SK-N-MC (cell line): ENCODE measurements at places on chromosomes 16 and 17.

DNA sequence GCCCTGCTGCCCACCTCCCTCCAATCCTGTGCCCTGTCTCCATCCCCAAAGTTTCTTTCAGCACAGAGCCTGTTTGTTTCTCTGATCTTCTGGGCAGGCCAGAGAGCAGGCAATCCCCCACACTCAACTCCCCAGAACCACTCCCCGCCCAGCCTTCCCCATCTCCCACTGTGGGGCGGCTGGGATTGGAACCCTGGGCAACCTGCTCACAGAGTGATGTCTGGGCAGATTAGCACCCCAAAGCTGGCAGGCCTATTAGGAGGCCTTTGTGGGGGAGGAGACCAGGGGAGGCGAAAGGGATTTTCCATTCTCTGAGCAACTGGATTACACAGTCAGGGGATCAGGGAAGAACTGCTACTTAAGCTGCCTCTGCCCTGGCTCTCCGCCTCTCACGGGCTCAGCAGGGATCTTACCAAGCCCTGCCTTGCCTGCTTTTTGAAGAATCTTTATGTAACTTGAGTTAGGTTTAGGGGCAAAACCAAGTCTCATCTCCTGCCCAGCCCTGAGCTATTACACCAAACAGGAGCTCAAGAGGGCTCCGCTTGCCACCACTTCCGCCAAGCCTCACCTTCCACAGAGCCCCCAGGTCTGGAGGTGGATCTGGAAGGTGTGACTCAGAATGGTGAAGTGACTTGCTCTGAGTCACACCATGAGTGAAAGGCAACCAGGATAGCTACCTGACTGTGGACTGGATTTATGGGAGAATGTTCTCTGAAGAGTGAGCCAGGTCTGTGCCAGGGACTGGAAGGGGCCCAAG, 16.0 kb upstream of the LHX1 start:
- no peak for DNase-seq

DNA sequence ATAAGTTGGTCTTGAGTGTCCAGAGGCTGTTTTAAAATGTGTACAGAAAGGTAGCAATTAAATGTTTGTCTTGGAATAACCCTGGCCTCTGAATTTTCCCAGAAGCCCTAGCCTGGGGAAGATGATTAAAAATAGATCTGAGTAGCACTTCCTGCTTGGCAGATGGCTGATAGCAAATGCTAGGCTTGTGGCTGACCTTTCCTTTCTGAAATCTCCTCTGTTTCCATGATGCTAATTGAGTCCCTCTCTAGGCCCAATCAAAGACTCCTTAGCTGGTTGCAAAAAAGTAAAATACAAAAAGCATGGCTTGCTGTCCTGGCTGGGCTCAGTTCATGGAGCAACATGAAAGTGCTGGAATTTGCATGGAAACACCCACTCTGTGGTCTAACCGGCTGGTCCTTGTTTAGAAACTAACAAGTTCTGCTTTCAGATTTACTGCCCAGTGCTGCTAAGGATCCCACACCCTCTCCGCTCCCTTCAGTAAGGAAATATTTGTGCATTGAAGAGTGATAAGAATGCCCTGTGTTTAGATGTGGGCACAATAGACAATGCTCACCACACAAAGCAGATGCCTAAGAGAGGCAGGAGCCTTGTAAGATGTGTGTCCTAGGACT, 40.8 kb downstream of the YPEL2 start:
- DNase-seq, result no peak

DNA sequence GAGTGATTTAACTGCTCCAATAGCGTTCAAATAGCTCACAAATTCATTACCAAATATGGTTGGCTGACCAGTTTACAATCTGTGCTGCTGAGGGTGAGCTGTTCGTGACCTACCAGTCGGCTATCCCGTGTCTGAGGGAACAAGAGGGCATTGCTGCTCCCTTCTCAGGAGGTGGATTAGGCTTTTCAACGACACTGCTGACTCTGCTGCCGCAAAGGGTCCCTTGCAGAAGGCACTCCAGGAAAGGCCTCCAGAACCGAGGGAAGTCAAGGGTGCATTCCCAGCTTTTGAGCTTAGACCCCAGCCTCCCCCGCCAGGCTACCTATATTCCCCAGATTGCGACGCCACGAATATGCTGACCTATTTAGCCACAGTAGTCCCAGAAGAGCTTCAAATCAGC, 32.3 kb downstream of the GJC1 start:
- no peak for DNase-seq

DNA sequence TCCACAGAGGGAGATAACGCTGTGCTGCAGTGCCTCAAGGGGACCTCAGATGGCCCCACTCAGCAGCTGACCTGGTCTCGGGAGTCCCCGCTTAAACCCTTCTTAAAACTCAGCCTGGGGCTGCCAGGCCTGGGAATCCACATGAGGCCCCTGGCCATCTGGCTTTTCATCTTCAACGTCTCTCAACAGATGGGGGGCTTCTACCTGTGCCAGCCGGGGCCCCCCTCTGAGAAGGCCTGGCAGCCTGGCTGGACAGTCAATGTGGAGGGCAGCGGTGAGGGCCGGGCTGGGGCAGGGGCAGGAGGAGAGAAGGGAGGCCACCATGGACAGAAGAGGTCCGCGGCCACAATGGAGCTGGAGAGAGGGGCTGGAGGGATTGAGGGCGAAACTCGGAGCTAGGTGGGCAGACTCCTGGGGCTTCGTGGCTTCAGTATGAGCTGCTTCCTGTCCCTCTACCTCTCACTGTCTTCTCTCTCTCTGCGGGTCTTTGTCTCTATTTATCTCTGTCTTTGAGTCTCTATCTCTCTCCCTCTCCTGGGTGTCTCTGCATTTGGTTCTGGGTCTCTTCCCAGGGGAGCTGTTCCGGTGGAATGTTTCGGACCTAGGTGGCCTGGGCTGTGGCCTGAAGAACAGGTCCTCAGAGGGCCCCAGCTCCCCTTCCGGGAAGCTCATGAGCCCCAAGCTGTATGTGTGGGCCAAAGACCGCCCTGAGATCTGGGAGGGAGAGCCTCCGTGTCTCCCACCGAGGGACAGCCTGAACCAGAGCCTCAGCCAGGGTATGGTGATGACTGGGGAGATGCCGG, 769 bp downstream of the CD19 start:
- no peak for DNase-seq

DNA sequence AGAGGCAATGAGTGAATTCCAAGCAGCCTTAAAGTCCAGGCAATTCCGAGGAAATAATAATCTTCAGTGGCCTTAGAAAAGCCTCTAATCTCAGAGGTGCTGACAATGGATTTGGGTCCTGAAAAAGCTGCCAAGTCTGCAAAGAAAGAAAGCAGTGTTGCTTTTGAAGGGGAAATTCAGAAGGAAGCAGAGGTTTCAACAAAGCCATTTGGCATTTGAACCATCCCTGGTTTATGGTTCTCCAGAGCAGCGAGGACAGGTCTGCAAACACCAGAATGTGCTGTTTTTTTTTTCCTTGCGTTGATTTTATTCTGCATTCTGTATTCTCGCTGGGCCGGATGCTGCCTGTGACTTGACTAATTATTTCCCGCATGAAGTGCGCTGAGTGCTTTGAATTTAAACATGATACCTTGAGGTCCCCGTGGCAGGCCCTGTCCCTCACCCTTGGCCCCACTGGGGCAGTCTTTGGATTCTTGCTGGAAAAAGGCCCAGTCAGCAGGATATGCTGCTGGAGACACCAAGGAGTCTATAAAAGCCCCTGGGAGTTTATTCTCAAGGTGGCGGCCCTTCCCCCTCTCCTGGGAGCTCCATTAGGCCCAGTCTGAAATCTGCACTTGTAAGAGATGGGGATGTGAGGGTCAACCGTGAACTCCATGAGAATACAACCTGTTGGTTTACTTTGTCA, 338.3 kb downstream of the HAPSTR1 start:
- DNase-seq, result no peak

DNA sequence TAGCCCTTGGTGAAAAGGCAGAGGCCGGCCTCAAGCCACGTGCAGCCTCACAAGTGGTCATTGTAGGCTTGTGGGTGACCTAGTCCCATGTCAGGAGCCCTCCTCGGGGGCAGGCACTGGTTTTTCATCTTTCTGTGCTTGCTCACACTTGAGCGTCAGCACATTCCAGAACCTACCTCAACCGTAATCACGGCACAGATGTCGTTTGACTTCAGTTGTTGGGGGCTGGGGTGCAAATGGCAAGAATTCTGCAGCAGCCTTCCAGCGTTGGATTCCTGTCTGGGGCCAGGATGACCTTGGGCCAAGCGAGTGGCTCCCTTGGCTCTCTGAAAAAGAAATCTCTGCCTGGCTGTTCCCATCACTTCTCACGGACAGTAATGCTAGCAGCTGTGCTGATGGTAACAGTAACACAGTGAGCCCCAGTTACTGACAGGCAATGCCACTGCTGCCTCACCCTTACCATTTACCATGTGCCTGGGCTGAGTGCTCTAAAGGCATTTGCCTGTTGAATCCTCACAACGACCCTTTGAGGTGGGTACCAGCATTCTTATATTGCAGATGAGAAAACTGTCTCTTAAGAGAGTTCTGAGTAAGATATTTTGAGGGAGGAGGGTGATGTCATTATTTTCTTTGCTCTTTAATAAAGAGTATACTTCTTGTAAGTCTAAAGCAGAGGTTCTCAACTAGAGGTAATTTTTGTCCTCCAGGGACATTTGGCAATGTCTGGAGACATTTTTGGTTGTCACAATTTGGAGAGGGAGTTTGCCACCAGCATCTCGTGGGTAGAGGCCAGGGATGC, 46.5 kb downstream of the KSR1 start:
- DNase-seq, result no peak

GRCh38 chr16:53827741-53828140, 123.8 kb downstream of the FTO start:
- no peak for DNase-seq

- no peak for DNase-seq
These were observed 46.6 kb downstream of the PIK3R5 start for GRCh38 chr17:8918807-8919465.

DNA sequence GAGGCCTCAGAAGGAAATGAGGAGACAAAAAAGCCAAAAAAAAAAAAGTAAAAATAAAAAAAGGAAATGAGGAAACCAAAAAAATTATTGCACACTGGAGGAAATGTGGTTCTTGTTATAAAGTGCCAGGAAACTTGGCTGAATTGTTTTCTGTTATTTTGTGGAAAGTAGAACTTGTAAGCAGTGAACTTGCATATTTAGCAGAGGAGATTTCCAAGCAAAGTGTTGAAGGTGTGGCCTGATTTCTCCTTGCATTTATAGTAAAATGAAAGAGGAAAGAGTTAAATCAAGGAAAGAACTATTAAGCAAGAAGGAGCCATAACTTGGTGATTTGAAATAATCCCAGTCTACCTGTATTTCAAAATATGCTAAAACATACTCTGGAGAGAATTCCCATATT, 34.1 kb upstream of the CPPED1 start:
- no peak for DNase-seq

- no peak for DNase-seq
These were observed 8.4 kb upstream of the CLEC18A start for GRCh38 chr16:69942627-69943170.

- DNase-seq, result no peak
These were observed 12.0 kb downstream of the CBFB start for GRCh38 chr16:67040906-67041305.

DNA sequence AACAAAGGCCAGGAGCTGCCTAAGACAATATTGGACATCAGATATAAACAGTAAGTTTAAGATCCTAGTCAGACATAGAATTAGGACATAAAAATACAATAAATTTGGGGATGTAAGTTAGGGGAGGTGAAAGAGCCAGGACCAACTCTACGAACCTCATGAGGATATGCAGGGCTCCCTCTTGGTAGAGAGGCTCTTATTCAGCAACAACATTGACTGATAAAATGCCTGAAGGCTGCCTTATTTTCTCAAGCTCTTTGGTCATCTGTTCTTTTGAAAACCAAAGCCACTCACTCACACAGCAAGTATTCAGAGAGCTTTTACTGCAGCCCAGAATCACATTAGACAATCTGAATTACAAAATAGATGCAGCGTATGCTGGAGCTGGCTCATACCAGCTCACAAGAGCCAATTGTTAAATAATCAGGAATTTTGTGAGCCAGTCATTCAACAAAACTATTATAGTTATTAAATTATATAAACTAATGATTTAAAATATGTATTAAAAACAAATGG, 108.6 kb upstream of the CLEC3A start:
- no peak for DNase-seq

DNA sequence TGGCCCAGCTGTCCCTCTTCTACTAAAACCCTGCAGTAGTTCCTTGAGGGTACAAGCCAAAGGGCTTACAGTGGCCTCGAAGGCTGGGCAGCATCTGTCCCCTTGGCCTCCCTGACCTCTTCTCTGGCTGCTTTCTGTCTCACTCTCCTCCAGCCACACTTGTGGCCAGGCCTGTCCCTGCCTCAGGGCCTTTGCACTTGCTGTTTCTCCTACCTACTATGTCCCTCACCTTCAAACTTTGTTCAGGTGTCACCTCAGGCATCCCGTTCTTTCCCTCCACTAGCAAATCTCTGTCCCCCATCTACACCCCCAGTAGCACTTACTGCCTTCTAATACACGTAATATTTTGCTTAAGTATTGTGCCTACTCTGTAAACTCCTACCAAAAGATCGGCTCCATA, 6.0 kb downstream of the ABCC1 start:
- DNase-seq, result no peak

DNA sequence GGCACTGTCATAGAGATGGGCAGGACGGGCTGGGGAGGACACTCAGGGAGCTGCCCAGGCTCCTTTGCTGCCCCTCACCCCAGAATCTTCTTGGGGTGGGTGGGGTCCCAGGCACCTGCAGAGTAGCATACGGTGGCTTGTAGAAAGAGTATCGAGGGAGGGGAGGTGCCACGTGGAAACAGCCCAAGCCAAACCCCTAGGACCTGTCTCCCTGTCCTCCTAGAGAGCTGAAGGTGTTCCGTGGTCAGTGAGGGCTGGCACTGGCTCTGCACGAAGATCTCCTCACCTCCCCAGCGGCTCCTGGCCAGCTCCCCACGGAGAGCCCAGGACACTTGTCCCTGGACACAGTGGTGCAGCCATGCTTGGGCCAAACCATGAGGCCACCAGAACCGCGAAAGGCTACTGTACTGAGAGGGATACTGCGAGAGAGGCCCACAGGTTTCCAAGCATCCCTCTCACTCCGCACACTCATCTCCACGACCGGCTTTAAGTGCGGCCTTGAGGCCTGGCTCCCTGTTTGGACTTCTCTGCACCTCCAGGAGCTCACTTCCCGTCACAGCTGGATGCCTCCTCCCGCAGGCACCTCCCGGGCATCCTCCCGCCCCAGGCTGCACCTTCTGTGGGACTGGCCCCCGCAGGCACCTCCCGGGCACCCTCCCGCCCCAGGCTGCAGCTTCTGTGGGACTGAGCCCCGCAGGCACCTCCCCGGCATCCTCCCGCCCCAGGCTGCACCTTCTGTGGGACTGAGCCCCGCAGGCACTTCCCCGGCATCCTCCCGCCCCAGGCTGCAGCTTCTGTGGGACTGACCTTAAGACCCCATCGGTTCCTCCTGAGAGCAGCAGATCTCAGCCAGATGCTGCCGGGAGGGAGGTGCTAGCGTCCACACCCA, 2.0 kb upstream of the MAFG start:
- DNase-seq, result no peak

DNA sequence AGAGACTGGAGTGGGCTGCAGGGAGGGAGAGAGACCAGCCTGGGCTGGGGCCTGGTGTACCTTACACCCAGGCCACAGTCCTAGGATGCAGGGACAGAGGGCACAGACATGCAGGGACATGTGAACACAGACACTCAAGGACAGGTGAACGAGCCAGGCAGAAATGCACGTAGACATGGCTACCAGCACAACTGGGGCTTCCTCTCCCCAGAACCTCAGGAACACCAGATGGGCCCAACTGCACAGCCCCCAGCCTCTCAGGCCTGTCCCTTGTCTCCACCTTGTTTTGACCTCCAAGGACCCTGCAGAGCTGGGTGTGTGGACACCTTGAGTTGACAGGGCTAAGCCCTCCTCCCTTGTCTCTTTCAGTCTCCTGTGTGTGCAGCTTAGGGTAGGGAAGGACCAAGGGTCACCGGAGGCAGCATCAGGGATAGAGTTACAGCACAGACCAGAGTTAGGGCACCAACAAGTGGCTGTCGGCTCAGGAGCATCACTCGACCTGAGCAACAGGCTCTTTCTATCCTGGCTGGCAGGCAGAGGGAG, 9.2 kb downstream of the SEZ6 start:
- DNase-seq, result no peak
